T-helper 17 cell (primary cell): ENCODE measurements at places on chromosomes 6 and 20.

- DNase-seq: no peak
Measured at GRCh38 chr6:70531133-70531532, 35.6 kb upstream of the SDHAF4 start.

GRCh38 chr6:54846857-54847674 is 495 bp downstream of the FAM83B start:
- DNase-seq: no peak

DNA sequence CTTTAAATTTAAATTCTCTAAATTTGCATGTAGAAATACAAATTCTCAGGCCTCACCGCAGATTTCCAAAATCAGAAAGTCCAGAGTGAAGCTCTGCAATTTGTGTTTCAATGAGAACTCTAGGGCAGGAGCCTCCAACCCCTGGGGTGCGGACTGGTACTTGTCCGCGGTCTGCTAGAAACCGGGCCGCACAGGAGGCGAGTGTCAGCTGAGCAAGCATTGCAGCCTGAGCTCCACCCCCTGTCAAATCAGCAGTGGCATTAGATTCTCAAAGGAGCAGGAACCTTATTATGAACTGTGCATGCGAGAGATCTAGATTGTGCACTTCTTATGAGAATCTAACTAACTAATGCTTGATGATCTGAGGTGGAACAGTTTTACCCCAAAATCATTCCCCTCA is 203.0 kb upstream of the PCSK2 start:
- DNase-seq: no peak

- no peak for DNase-seq
Measured at GRCh38 chr20:41078329-41078728, 49.7 kb downstream of the TOP1 start.

GRCh38 chr6:93571346-93571745 is 152.0 kb upstream of the EPHA7 start:
- DNase-seq: no peak

DNA sequence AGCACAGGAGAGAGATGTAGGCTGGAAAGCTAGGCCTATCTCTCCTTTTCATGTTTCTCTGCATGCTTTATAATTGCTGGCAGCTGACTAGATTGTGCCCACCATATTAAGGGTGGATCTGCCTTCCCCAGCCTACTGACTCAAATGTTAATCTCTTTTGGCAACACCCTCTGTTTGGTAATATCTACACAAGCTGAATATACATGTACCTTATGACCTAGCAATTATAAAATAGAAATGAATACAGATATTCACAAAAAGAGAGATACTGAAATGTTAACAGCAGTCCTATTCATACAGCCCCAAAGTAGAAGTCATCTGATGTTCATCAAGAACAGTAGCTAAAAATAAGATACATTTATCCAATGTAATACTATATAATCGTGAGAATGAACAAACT is 429.6 kb downstream of the EPM2A start:
- DNase-seq: no peak

- no peak for DNase-seq
Measured at GRCh38 chr6:148324297-148324985, 18.2 kb upstream of the SASH1 start.

DNA sequence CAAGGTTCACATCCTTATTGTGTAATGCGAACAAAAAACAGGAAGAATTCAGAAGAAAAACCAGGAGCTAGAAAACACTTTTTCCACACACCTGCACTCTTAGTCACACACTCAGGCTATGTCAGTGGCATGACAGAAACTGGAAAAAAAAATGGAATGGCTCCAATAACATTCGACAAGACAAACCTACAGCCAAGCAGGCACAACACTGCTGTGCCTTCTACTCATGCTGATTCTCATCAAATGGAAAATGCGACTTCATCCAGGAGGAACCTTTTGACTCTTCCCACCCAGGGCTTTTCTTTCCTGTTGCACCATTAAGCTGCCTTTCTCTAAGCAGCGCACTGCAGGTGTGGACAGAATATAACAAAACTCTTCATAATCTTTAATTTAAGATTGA is 163.2 kb upstream of the BTBD3 start:
- DNase-seq: no peak

GRCh38 chr6:144285548-144285797 is 338 bp downstream of the UTRN start:
- no peak for DNase-seq

- DNase-seq: no peak
Measured at GRCh38 chr6:155584006-155584405, 128.4 kb upstream of the NOX3 start.

GRCh38 chr6:150245148-150245935 is 102.5 kb downstream of the PPP1R14C start:
- DNase-seq: no peak

- DNase-seq: no peak
Measured at GRCh38 chr20:62812907-62813200, 4.0 kb upstream of the COL9A3 start.

DNA sequence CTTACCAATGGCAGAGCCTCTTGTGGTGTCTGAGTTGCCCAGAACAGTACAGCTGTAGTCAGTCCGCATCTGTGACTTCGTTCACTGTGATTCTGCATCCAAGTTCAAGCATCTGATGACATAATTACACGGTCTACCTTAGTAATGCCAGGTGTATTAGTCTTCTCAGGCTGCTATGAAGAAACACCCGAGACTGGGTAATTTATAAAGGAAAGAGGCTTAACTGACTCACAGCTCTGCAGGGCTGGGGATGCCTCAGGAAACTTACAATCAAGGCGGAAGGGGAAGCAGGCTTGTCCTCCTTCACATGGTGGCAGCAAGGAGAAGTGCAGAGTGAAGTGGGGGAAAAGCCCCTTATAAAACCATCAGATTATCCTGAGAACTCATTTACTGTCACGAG is 163.9 kb upstream of the SULF2 start:
- no peak for DNase-seq

GRCh38 chr6:104682722-104683643 is 176.7 kb downstream of the HACE1 start:
- DNase-seq: peak; percentile 49

- no peak for DNase-seq
Measured at GRCh38 chr20:13449868-13450434, 188.8 kb downstream of the TASP1 start.

DNA sequence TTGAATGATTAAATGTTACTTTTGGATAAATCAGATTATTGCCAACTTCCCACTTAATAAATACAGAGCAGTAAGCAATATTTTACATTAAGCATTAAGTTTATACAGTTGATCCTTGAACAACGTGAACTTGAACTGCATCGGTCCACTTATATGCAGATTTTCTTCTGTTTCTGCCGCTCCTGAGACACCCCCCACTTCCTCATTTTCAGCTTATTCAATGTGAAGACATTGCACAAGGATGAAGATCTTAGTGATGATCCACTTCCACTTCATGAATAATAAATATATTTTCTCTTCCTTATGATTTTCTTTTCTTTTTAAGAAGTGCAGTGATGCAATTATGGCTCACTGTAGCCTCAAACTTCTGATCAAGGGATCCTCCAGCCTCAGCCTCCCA is 167.2 kb downstream of the LINC00237 start:
- no peak for DNase-seq

DNA sequence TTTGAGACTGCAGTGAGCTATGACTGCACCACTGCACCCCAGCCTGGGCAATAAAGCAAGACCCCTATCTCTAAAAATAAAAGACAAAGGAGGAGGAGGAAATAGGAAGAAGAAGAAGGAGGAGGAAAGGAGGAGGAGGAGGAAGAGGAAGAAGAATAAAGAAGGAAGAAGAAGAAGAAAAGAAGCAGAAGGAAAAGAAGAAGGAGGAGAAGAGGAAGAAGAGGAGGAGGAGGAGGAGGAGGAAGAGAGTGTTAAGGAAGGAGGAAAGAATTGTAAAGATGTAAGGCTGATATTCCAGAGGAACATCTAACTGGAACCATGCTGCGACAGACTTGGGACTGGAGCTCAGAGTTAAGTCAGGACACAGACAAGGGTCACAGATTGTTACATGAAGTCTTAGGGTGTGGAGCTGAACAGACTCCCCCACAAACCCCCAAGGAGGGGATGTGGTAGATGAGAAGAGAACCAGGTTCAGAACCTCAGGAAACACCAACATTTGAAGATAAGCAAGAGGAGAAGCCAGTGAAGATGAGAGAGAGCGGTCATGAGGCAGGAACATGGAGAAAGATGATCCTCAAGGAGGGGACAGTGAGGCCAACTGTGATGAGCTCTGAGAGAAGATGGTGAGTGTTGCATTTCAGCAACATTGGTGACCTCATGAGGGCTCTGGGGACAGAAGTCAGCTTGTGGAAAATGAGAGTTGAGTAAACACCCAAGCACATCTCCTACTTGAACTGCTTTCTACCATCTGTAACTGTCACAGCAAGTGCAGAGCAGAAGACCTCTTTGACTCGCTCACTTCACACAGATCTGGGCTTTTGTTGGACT is 118.2 kb downstream of the CD164 start:
- DNase-seq: no peak

DNA sequence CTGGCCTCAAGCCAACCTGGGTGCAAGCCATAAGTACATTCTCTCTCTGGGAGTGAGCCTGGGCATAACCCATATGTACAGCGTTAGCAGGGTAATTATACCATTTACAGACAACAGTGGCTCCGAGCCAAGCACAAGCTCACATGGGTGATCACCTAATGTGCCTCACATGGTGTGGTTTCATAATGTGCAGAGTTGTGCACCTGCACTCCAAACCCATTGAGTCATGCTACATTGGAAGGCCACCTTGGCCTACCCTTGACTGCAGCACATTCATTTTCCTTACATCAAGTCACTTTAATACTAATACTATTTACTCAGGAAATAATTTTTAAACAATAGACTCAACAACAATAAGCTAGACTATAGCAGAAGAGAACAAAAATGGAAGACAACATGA is 194.5 kb upstream of the PLN start:
- DNase-seq: no peak

GRCh38 chr6:79671600-79672266 is 40.6 kb downstream of the SH3BGRL2 start:
- no peak for DNase-seq

DNA sequence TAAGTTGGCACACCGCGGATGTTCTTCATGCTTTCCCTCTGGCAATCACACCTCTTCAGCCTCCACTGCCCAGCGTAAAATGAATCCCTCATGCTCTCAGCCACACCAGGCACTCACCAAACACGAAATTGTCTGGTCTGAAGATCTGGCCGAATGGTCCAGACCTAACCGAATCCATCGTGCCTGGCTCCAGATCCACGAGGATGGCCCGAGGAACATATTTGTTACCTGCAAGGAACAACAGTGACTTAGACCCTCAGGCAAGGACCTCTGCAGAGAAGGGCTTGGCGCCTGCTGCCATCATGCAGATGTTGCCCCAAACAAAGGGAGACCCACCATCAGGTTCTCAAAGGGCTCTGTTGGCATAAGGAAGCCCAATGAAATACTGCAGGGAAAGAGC is 1.4 kb downstream of the TUBB2B start:
- DNase-seq: no peak

DNA sequence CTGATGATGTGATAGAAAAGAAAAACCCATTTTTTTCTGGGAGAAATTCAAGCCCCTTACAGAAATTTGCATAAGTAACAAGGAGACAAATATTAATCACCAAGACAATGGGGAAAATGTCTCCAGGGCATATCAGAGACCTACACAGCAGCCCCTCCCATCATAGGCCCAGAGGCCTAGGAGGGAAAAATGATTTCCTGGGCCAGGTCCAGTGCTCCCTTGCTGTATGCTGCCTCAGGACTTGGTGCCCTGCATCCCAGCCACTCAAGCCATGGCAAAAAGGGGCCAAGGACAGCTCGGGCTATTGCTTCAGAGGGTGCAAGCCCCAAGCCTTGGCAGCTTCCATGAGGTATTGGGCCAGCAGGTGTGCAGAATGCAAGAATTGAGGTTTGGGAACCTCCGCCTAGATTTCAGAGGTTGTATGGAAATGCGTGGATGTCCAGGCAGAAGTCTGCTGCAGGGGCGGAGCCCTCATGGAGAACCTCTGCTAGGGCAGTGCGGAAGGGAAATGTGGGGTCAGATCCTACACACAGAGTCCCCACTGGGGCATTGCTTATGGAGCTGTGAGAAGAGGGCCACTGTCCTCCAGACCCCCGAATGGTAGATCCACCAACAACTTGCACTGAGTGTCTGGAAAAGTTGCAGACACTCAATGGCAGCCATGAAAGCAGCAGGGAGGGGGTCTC is 7.6 kb upstream of the DBNDD2 start:
- no peak for DNase-seq

GRCh38 chr20:1375515-1375914 is 17.3 kb downstream of the FKBP1A start:
- DNase-seq: no peak

DNA sequence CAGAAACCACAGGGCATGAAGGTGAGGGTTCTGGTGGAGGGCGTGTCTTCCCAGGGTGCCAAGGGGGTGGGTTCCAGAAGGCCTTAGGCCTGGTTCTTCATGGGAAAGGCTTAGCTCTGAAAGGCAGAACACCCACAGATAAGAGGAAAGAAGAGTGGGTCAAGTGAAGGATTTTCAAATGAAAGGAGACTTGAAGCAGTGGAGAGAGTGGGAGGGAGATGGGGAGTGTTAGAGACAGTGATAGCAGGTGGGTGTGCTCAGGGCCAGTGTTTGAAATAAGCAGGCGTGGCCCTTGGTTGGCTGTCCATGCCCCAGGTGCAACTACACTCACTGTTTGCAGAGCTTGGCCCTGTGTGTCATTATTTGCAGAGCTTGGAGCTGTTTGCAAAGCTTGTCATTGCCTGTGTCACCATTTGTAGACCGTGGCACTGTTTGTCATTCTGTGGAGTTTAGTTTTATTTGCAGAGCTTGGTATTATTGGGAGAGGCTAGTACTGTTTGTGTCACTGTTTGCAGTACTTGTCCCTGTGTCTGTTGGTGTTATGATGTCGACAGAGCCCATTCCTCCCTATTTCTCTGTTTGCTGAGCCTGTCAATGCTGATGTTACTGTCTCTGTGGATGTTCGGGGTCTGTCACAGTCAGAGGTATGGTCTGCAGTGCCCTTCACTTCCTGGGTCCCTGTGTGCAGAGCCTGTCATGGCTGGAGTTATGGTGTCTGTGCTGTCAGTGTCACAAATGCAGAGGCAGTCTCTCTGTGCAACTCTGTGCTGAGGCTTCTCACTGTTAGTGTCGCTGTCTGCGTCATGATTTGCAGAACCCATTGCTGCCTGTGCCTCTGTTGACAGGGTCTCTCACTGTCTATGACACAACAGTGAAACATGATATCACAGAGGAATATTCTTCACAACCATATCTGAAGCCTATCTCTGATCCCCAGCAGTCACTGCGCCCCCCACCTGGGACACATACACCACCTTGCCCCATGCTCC is 127.7 kb upstream of the LRFN2 start:
- DNase-seq: no peak

GRCh38 chr20:37506152-37506725 is 14.8 kb upstream of the NNAT start:
- no peak for DNase-seq

GRCh38 chr20:40486297-40486696 is 202.7 kb downstream of the MAFB start:
- no peak for DNase-seq

- DNase-seq: no peak
Measured at GRCh38 chr6:38262609-38263008, 377.1 kb downstream of the BTBD9 start.
